ENCODE measurements at places on chromosomes 6 and 20. TPM values are rescaled to one million over a fixed set of nuclear protein-coding genes. Genes with fewer than 3 reads are reported as not detected.
A peak's percentile ranks its signal among the peaks of the same experiment; 100 is the strongest.

DNA sequence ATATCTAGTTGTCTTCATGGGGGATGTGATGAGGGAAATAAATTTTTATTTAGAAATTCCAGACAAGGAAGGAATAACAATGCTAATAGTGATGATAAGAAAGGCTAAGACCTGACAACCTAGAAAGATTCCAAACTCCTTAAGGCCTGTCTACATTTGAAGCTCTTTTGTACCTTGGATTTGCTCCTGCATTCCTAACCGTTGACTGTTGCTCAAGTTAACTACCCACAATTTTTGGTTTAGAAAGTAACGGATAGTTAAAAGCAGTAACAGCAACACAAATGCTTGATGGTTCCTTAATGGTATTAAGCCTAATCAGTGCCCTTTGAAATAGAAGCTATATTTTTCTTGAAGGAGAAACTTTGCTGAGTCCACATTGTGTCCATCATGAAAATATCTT lies 52.9 kb downstream of the TRMT11 start:
- DNase-seq, result no peak
- peaks cover 7% of the 10 kb centered on the region for H3K4me1 ChIP-seq
- peaks cover 28% of the 10 kb centered on the region for H3K36me3 ChIP-seq
- H3K27me3 ChIP-seq, result no peaks in the 10 kb centered on the region
- H3K4me3 ChIP-seq, result no peak overlapping the region

NKX2-2 gene
- total RNA-seq, result 0.19 TPM

- no peak overlapping the region for H3K27ac ChIP-seq
- H3K4me3 ChIP-seq, result no peak overlapping the region
- no peaks in the 10 kb centered on the region for H3K4me1 ChIP-seq
- H3K36me3 ChIP-seq, result no peaks in the 10 kb centered on the region
- H3K27me3 ChIP-seq, result no peaks in the 10 kb centered on the region
- DNase-seq, result no peak
Observed at GRCh38 chr20:24808616-24809015, 140.5 kb upstream of the CST7 start.

EBF4 gene
- 6.3 TPM for total RNA-seq

DNA sequence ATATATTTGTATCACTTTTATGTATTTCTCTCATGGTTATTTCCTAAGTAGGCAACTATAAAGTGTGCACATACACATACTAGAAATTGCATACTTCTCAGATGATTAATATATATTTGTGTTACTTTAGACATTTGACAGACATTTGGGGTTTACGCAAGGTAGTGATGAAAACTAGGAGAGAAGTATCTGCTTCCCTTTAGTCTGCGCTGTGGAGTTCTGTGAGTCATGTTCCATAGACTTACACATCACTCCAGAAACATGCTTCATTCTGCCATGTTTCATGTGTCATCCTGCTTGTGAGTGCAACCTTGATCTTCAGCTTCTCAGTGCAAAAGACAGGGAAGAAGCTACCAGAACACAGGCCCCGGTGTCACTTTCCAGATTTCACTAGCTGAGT lies 200.7 kb upstream of the BMP2 start:
- H3K27me3 ChIP-seq, result no peaks in the 10 kb centered on the region
- DNase-seq, result no peak
- no peak overlapping the region for H3K4me3 ChIP-seq
- no peaks in the 10 kb centered on the region for H3K4me1 ChIP-seq
- H3K27ac ChIP-seq, result no peak overlapping the region

TOP1 gene
- 19.4 TPM for total RNA-seq

C6orf58 gene
- not detected for total RNA-seq

DNA sequence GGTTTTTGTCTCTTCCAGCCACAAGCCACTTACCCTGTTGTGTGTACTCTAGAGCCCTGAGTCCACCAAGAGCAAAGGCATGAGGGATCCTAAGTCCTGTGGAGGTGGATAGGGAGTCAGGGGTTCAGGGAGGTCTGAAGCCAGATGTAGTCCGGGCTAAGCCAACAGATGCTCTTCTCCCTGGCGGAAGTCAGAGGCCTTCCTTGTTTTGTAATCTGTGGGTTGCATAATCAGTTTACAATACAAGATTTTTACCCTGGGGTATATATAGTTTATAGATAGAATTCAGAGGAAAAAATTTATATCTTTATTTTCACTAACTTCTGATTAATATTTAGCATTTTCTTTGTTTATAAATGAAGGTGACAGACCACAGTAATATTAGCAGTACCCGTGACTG lies 9.2 kb downstream of the LAMP5 start:
- no peak overlapping the region for H3K27ac ChIP-seq
- no peak for DNase-seq
- no peaks in the 10 kb centered on the region for H3K36me3 ChIP-seq
- no peaks in the 10 kb centered on the region for H3K4me1 ChIP-seq
- peaks cover 30% of the 10 kb centered on the region for H3K27me3 ChIP-seq

OOEP gene
- total RNA-seq, result not detected

DNA sequence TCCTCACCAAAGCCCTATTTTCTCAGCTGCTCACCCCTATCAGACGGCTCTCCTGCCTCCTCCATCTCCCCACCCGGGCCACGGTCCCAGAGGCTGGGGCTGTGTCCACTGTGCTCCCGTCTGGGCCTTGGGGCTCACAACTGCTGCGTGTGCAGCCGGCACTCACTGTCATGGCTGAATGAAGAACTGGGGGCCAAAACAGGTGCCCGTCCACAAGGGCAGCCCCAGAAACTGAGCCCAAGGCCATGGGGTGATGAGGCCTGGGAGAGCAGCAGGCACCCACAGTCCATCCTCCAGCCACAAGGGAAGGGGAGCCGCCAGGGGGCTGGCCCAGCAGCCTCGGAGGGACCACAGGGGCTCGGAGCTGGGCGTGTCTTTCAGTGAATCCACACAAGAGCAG lies 159.5 kb downstream of the DLL1 start:
- no peaks in the 10 kb centered on the region for H3K27me3 ChIP-seq
- H3K4me3 ChIP-seq, result no peak overlapping the region
- peaks cover 15% of the 10 kb centered on the region for H3K4me1 ChIP-seq
- H3K36me3 ChIP-seq, result no peaks in the 10 kb centered on the region

- no peaks in the 10 kb centered on the region for H3K36me3 ChIP-seq
- H3K4me1 ChIP-seq, result no peaks in the 10 kb centered on the region
- no peak for DNase-seq
- no peak overlapping the region for H3K4me3 ChIP-seq
- H3K27ac ChIP-seq, result no peak overlapping the region
- H3K27me3 ChIP-seq, result no peaks in the 10 kb centered on the region
Observed at GRCh38 chr6:20479060-20479459, 55.2 kb upstream of the CDKAL1 start.

GRCh38 chr20:51510169-51510568 lies 32.4 kb downstream of the NFATC2 start:
- peaks cover 26% of the 10 kb centered on the region for H3K36me3 ChIP-seq
- H3K4me3 ChIP-seq, result no peak overlapping the region
- no peak for DNase-seq
- no peak overlapping the region for H3K27ac ChIP-seq
- H3K4me1 ChIP-seq, result no peaks in the 10 kb centered on the region

SS18L1 gene
- total RNA-seq, result 8.6 TPM

UNC93A gene
- total RNA-seq, result not detected

PAX1 gene
- total RNA-seq, result not detected

TRAPPC3L gene
- total RNA-seq, result not detected

CNR1 gene
- 0.69 TPM for total RNA-seq

DNA sequence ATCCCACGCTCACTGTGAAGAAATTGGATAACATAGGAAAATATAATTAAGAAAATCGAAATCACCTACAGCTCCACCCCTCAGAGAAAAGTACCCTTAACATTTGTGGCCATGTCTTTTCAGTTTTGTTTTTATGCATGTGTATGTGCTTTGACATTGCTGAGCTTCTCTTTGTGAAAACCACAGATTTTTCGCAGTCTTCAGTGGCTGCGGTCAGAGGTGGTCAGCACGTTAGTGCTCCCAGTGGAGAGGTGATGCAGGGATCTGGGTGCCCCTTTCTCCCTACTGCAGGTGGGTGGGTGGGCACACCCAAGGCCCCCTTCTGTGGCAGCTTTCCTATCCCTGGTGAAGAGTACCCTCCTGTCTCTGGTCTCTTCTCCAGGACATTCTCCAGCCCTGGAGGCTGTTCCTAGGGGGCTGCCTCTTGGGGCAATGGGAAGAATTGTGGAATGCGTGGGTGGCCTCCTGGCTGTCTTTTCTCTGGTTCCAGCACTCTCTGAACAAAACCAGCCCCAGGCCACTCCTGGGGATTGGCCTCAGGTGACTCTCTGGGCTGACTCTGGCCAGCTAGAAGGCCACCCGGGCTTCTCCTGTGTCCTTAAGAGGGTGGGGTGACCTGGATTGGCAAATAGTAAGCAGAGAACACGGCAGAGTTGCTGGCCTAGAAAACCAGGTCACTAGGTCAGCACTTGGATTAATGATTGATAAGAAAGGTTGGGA lies 49.8 kb upstream of the FANCE start:
- peaks cover 6% of the 10 kb centered on the region for H3K4me1 ChIP-seq
- no peaks in the 10 kb centered on the region for H3K36me3 ChIP-seq
- DNase-seq, result no peak

DNA sequence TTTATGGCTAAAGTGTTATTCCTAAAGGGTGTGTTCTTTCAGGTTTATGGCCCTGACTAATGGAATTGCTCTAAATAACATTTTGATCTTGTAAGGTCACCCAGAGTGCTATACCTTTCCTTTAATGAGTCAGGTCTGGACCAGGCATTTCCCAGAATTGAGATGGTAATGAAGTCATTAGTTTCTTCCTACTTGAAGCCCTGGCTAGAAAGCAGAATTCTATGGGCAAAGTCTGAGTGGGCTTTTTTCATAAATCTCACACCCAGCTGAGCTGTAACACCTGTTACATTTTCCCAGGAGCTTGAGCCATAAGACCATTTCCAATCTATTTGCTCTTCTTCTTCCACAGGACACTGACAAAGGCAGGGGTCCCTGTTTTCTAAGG lies 122.0 kb upstream of the ID4 start:
- peaks cover 3% of the 10 kb centered on the region for H3K27me3 ChIP-seq
- H3K4me1 ChIP-seq, result no peaks in the 10 kb centered on the region
- H3K36me3 ChIP-seq, result no peaks in the 10 kb centered on the region
- no peak overlapping the region for H3K4me3 ChIP-seq
- H3K27ac ChIP-seq, result no peak overlapping the region
- no peak for DNase-seq

DNA sequence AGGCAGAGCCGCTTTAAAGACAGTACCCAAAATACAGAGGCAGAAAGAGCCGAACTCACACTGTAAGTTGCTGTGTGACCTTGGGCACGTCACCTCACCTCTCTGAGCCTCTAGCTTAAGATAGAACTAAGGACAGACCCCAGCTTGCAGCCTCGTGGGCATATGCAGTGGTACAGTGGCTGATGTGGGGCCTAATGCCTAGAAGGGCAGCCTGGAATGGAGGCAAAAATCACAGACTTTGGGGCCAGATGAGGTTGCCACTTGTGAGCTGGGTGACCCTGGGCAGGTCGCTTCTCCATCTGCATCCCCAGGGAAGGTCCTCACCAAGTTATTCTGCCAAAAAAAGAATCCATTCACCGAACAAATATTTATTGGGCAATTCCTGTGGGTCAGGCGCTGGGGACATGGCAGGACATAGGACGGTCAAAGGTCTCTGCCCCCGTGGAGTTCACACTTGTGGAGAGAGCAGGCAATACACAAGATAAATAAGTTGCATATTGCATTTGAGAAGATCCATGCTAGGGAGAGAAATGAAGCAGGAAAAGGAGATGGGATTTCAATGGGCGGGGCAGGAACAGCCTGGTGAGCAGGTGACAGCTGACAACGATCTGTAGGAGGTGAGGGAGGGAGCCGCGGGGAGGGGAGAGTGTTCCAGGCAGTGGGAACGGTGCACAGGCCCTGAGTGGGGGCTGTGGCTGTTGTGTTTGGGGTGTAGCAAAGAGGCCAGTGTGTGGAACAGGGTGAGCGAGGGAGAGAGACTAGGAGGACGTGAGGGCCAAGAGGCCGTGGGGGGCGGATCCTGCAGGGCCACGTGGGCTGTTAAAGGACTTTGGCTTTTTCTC lies 115.2 kb downstream of the CEBPB start:
- H3K27me3 ChIP-seq, result no peaks in the 10 kb centered on the region
- H3K4me3 ChIP-seq, result no peak overlapping the region
- H3K36me3 ChIP-seq, result no peaks in the 10 kb centered on the region
- H3K27ac ChIP-seq, result peak overlapping the region; percentile 86

RSPO4 gene
- total RNA-seq, result not detected

DNA sequence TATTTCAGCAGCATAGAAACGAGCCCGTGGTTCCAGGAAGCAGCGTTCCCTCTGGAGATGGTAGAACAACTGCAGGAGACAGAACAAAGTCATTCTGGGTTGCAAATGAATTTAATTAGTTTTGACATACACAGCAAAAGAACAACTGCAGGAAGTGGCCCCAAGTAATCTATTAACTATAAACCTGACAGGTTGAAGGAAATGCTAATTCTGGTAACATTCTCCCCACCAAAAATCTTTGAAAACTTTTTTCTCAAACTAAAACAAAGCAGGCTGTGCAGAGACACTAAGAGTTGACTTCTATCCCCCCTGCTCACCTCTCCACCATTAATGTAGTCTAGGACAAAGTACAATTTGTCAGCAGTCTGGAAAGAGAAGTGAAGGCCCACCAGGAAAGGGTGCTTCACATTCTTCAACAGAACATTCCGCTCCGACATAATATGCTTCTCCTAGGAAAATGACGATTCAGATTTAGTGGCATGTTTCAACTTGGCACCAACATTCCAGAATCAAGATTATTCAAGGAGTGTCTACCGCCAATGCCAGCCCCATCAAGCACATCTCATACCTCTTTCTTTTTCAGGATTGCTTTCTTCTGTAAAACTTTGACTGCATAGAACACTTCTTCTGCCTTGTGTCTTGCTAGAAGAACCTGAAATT lies 120.4 kb upstream of the SLC2A12 start:
- no peaks in the 10 kb centered on the region for H3K4me1 ChIP-seq
- DNase-seq, result no peak
- H3K27me3 ChIP-seq, result no peaks in the 10 kb centered on the region
- H3K4me3 ChIP-seq, result peak overlapping the region; percentile 83
- H3K36me3 ChIP-seq, result peaks cover 60% of the 10 kb centered on the region
- H3K27ac ChIP-seq, result peak overlapping the region; percentile 98

- peaks cover 20% of the 10 kb centered on the region for H3K27me3 ChIP-seq
- peaks cover 10% of the 10 kb centered on the region for H3K4me1 ChIP-seq
- H3K4me3 ChIP-seq, result no peak overlapping the region
- H3K36me3 ChIP-seq, result no peaks in the 10 kb centered on the region
Observed at GRCh38 chr20:20360464-20360863, 7.4 kb upstream of the INSM1 start.

- H3K4me1 ChIP-seq, result no peaks in the 10 kb centered on the region
- H3K4me3 ChIP-seq, result no peak overlapping the region
- no peaks in the 10 kb centered on the region for H3K36me3 ChIP-seq
- no peaks in the 10 kb centered on the region for H3K27me3 ChIP-seq
- no peak overlapping the region for H3K27ac ChIP-seq
Observed at GRCh38 chr20:24328901-24329300, 140.5 kb upstream of the SYNDIG1 start.
